ENCODE measurements at places on chromosomes 6 and 20. TPM values are rescaled to one million over a fixed set of nuclear protein-coding genes. Genes with fewer than 3 reads are reported as not detected.
A peak's percentile ranks its signal among the peaks of the same experiment; 100 is the strongest.

Gene LZTS3
- 7.3 TPM for polyA plus RNA-seq

Gene GFOD1
- polyA plus RNA-seq = 7.3 TPM

Gene GLP1R
- polyA plus RNA-seq = 0.19 TPM

Gene SYCP2L
- not detected for polyA plus RNA-seq

Gene BEND6
- not detected for polyA plus RNA-seq

Gene TRDN
- polyA plus RNA-seq = not detected

Gene ELOVL4
- not detected for polyA plus RNA-seq

Gene GHRH
- not detected for polyA plus RNA-seq

Gene HLA-DQB1
- 23.5 TPM for polyA plus RNA-seq

Gene PROKR2
- polyA plus RNA-seq = not detected

Gene VSX1
- 0.04 TPM for polyA plus RNA-seq

- no peak overlapping the region for H3K4me3 ChIP-seq
- no peaks in the 10 kb centered on the region for H3K4me1 ChIP-seq
- H3K36me3 ChIP-seq = no peaks in the 10 kb centered on the region
- no peaks in the 10 kb centered on the region for H3K27me3 ChIP-seq
- no peak overlapping the region for H3K27ac ChIP-seq
- no peak for DNase-seq
These were observed 352.5 kb upstream of the PRND start for GRCh38 chr20:4369119-4369797.

GRCh38 chr6:38775870-38776269 is 60.8 kb downstream of the DNAH8 start:
- no peaks in the 10 kb centered on the region for H3K36me3 ChIP-seq
- DNase-seq = no peak
- H3K4me1 ChIP-seq = no peaks in the 10 kb centered on the region
- H3K27me3 ChIP-seq = no peaks in the 10 kb centered on the region
- no peak overlapping the region for H3K27ac ChIP-seq
- H3K4me3 ChIP-seq = no peak overlapping the region

GRCh38 chr6:123715006-123715863 is 78.5 kb upstream of the TRDN start:
- H3K4me1 ChIP-seq = peaks cover 1% of the 10 kb centered on the region
- peak; percentile 2 for DNase-seq
- H3K27ac ChIP-seq = no peak overlapping the region
- H3K4me3 ChIP-seq = no peak overlapping the region
- H3K27me3 ChIP-seq = no peaks in the 10 kb centered on the region
- H3K36me3 ChIP-seq = no peaks in the 10 kb centered on the region

DNA sequence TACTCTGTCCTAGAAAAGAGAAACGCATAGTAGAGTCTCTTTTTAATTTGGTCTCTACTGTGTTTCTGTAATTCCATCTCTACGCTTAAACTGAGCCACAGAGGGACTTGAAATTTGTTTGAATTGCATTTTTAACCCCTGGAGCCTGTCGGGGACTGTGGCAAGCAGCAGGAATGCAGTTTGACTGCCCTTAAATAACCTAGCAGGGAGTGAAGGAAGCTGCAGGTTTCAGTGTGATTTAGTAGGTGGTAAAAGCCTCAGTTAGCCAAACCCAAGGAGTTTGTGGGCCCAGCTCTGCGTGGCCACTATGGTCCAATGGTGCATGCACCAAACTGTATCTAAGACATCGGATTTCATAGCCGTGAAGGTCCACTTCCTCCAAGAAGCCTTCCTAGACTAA is 70.3 kb upstream of the MC3R start:
- H3K27ac ChIP-seq = no peak overlapping the region
- no peaks in the 10 kb centered on the region for H3K27me3 ChIP-seq
- H3K4me1 ChIP-seq = no peaks in the 10 kb centered on the region
- no peaks in the 10 kb centered on the region for H3K36me3 ChIP-seq
- DNase-seq = no peak

GRCh38 chr20:24836041-24836533 is 113.0 kb upstream of the CST7 start:
- no peak for DNase-seq
- H3K36me3 ChIP-seq = no peaks in the 10 kb centered on the region
- no peak overlapping the region for H3K27ac ChIP-seq
- H3K4me1 ChIP-seq = no peaks in the 10 kb centered on the region
- H3K27me3 ChIP-seq = no peaks in the 10 kb centered on the region

- no peak overlapping the region for H3K27ac ChIP-seq
- no peaks in the 10 kb centered on the region for H3K36me3 ChIP-seq
- H3K4me3 ChIP-seq = no peak overlapping the region
- H3K4me1 ChIP-seq = no peaks in the 10 kb centered on the region
These were observed 28.9 kb downstream of the PLG start for GRCh38 chr6:160730911-160731310.

GRCh38 chr20:9082741-9083140 is 13.9 kb downstream of the PLCB4 start:
- no peaks in the 10 kb centered on the region for H3K27me3 ChIP-seq
- no peaks in the 10 kb centered on the region for H3K4me1 ChIP-seq
- H3K4me3 ChIP-seq = no peak overlapping the region

DNA sequence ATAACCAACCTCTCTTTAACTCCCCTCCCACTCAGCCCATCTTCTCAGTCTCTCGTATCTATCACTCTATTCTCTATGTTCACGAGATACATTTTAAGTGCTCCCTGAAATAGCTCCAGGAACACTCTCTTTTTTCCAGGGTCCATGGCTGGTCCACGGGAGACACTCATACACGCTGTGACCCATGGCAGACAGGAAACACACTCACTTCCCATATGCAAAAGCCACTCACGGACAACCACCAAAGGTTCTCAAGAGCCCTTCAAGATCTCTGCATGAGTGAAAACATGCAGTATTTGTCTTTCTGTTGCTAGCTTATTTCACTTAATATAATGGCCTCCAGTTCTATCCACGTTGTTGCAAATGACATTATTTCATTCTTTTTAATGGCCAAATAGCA is 71.4 kb upstream of the PCSK2 start:
- no peak for DNase-seq
- no peaks in the 10 kb centered on the region for H3K4me1 ChIP-seq

DNA sequence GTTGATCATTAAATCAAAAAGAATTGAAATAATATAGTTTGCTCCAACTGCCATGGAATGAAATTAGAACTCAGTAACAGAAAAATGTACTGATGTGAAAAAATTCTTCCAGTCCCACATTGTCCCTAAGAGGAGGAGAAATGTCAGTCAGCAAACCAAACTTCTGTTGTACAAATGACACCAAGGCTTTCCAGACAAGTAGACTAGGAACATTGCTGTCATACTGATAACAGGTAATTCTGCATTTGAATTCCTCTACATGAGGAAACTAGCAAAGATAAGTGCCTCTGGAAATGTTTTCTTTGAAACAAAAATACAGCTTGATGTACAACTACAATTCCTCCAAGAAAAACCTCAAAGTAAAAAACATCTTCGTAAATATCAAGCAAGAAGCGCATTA is 90.2 kb downstream of the HIVEP1 start:
- H3K4me1 ChIP-seq = peaks cover 2% of the 10 kb centered on the region
- H3K36me3 ChIP-seq = no peaks in the 10 kb centered on the region
- H3K27ac ChIP-seq = no peak overlapping the region
- H3K4me3 ChIP-seq = no peak overlapping the region

DNA sequence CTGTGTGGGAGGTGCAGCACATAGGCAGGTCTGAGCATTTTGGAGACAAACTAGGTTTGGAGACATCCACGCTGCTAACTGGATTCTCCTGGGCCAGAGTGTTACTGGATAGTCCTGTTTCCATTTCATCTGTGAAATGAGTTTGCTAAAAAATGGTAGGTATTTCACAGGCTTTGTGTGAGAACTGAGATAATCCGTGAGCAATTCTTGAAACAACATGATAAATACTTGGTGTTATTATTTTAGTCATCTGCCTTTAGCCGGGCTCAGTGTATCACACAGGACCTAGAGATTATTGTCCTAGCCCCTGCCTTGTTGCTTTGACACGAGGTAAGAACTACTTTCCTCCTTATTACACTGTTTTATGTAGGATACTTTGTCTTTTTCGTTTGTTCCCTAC is 63.0 kb downstream of the PRR18 start:
- H3K27ac ChIP-seq = no peak overlapping the region
- H3K36me3 ChIP-seq = no peaks in the 10 kb centered on the region
- H3K27me3 ChIP-seq = peaks cover 17% of the 10 kb centered on the region
- H3K4me3 ChIP-seq = no peak overlapping the region

DNA sequence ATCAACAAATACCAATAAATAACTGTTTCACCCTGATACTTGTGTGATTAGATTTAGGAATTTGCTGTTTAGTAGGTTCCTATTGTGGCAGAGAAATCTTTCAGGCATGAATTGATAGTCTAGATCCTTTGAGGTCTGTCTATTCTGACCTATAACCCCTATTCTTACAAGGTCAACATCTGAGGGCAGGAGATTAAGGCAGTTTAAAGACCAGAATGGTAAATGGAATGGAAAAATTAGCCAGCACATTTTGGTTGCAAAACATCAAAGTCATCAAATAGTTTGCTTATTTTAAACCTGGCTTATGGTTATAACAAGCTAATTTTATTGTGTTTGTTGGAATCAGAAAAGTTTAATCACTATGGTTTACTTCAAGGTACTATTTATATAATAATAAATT is 78.4 kb downstream of the LIN28B start:
- H3K36me3 ChIP-seq = no peaks in the 10 kb centered on the region
- DNase-seq = no peak
- no peak overlapping the region for H3K27ac ChIP-seq
- H3K4me3 ChIP-seq = no peak overlapping the region
- H3K27me3 ChIP-seq = no peaks in the 10 kb centered on the region
- H3K4me1 ChIP-seq = no peaks in the 10 kb centered on the region

GRCh38 chr6:35202066-35202546 is 11.7 kb upstream of the SCUBE3 start:
- no peak overlapping the region for H3K4me3 ChIP-seq
- no peaks in the 10 kb centered on the region for H3K4me1 ChIP-seq
- peaks cover 17% of the 10 kb centered on the region for H3K27me3 ChIP-seq
- no peak overlapping the region for H3K27ac ChIP-seq

- no peak for DNase-seq
- H3K27ac ChIP-seq = no peak overlapping the region
- no peaks in the 10 kb centered on the region for H3K36me3 ChIP-seq
- no peaks in the 10 kb centered on the region for H3K4me1 ChIP-seq
- no peak overlapping the region for H3K4me3 ChIP-seq
- peaks cover 2% of the 10 kb centered on the region for H3K27me3 ChIP-seq
These were observed 28.9 kb upstream of the RALGAPA2 start for GRCh38 chr20:20741087-20742045.

DNA sequence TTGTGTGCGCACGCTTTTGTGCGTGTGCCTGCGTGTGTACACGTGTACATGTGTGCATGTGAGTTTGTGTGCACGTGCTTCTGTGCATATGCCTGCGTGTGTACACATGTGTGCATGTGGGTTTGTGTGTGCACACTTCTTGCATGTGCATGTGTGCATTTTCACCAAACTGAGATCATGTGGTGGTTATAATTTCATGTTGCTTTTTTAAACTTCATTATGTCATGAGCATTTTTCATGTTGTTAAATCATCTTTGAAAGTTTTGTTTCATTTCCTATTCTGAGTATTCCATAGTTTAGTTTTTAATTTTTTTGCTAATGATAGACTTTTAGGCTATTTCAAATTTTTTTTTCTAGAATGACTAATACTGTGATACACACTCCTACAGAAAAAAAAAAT is 6.4 kb upstream of the CST3 start:
- no peak overlapping the region for H3K4me3 ChIP-seq
- H3K36me3 ChIP-seq = no peaks in the 10 kb centered on the region
- H3K27me3 ChIP-seq = no peaks in the 10 kb centered on the region
- H3K27ac ChIP-seq = no peak overlapping the region

GRCh38 chr6:109852713-109853112 is 125.4 kb upstream of the GPR6 start:
- no peaks in the 10 kb centered on the region for H3K4me1 ChIP-seq
- no peak for DNase-seq
- H3K4me3 ChIP-seq = no peak overlapping the region

Measured in small intestine (tissue), 16 donors.